AG20443 (cell line): ENCODE measurements at places on chromosomes 7 and 10.

GRCh38 chr10:102020938-102021337, 35.0 kb downstream of the ARMH3 start:
- no peak for DNase-seq

GRCh38 chr7:116582806-116583444, 58.1 kb downstream of the CAV1 start:
- peak; percentile 86 for DNase-seq

- no peak for DNase-seq
Observed at GRCh38 chr7:141115965-141116364, 42.1 kb downstream of the TMEM178B start.

DNA sequence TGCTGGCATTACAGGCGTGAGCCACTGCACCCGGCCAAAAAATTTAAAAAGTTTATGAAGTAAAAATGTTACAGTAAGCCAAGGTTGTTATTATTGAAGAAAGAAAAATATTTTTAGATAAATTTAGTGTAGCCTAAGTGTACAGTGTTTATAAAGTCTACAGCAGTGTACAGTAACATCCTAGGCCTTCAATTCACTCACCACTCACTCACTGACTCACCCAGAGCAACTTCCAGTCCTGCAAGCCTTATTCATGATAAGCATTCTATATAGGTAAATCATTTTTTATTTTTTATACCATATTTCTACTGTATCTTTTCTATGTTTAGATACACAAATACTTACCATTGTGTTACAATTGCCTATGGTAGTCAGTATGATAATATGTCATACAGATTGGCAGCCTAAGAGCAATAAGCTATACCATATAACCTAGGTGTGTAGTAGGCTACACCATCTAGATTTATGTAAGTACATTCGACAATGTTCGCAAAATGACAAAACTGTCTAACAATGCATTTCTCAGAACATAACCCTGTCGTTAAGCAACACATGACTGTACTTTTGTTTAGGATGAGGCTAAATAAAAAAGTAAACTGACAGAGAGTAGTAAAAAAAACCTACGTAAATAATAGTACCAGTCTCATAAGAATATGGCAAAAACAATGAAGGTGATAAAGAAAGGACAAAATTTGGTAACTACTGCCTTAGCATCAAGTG, 77.8 kb upstream of the FAM133B start:
- no peak for DNase-seq

GRCh38 chr10:121988361-121989324, at the start of gene TACC2:
TSS of gene TACC2 (plus strand) at chr10:121989163. CDS start at chr10:122021982, 32,819 bp downstream.
- no peak for DNase-seq

GRCh38 chr10:71213127-71213621, 804 bp downstream of the UNC5B start:
- peak; percentile 49 for DNase-seq

- peak; percentile 22 for DNase-seq
Observed at GRCh38 chr10:73099141-73099540, 2.5 kb upstream of the P4HA1 start.
